ENCODE measurements at places on chromosomes 11 and 22.

DNA sequence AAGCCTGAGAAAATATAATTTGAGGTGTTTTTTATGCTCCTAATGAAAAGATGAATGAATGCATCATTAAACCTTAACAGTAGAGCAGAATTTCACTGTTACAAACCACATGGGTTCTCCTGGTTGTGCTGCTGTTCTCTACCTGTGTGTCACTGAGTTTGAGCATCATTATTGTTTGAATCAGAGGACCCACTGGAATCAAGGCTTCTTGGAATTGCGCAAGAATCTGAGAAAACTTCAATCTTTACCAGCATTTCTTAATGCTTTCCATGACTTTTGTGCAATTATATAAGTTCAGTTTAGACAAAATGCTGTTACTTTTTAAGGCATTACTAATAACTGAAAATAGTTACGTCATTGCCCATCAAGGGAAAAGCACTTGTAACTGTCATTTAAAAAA, 18.8 kb upstream of the RBX1 start:
- no peak for DNase-seq

DNA sequence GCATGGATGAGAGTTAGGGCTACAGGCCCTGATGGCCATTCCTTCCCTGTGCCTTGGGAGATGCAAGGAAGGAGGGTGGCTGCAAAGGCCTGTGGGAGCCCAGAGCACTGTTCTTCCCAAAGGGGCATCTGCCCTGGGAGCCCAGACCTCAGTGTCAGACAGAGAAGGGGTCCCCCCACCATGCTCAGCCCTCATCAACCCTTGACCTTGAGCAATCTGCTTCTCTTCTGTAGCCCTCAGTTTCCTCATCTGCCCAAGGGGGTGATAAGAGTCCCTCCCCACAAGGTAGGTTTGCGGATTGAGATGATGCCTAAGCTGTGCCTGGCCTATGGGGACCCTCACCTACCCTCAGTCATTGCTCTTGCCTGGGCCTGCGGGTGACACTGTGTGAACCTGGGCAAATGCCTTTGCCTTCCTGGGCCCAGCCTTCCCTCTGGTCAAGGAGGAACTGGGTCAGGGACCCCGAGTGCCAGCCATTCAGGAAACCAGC, 47.5 kb downstream of the IGLL5 start:
- DNase-seq = no peak

- DNase-seq = no peak
Observed at GRCh38 chr11:62999649-63000048, 14.9 kb upstream of the SLC22A6 start.

DNA sequence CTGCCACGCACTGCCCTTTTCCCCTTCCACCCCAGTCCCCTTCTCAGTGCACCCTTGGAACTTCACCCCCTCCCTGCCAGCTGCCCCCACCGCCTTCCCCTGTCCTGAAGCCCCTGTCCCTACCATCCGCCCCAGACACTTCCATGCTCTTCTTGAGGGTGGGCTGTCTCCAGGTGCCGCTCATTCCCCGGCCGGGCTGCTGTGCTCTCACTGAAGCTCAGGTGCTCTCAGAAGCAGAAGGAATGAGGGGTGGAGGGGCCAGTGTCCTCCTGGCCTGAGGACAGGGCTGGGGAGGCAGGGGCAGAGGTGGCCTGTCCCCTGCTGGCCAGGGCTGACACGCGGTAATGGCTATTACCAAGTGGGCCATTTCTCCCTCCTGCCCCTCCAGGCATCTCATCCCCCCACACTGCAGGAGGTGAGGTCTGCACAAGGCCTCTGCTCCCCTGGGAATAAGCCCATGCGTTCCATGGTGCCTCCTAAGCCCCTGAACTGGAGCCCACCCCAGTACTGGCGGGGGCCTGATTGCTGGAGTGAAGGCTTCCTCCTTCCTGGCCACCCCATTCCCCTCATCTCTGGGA, 6.6 kb upstream of the BID start:
- no peak for DNase-seq

DNA sequence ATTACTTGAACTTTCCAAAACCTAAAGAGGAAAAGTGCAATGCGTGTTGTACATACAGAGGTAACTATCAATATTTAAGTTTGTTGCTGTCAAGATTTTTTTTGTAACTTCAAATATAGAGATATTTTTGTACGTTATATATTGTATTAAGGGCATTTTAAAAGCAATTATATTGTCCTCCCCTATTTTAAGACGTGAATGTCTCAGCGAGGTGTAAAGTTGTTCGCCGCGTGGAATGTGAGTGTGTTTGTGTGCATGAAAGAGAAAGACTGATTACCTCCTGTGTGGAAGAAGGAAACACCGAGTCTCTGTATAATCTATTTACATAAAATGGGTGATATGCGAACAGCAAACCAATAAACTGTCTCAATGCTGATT, 2.1 kb downstream of the ADM start:
- DNase-seq = no peak

DNA sequence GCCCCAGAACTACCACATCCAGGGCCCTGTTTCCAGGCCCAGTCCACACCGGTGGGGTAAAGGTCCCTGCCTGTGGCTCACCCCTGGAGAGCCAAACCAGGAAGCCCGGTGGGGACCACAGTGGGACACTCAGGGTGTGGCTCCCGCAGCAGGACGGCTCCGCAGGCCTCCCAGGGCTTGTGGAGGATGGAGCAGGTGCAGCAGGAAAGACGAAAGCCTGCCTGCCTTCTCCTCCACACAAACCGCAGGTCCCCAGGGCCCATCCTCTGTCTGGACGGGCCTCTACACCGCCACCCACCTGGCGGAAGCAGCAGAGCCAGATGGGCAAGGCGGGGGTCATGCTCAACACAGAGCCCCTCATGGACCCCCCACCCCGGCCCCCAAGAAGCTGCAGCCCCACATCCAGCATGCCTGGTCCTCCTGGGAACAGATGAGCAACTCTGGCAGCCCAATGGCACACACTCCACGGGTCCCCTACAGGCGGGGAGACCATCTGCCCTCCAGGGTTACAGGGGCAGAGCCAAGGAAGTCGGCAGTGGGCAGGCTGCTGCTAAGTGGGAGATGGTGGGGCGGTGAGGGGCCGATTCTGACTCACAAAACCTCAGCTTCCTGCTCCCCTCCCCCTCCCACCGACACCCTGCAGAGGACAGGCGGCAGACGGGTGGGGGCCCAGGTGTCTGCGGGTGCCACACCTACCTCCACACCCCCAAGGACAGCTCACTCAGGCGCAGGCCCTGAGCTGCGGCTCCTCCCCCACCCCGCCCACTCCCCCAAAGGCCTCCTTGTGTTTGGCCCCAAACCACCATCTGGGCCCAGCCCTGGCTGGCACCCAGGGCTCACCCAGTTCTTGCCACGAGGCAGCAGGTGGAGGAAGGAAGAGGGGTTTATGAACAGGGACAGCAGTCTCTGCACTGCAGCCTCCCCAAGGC, 5.2 kb downstream of the SBF1 start:
- DNase-seq = peak; percentile 99

GRCh38 chr11:97336064-97336463, 946.3 kb downstream of the JRKL start:
- no peak for DNase-seq

DNA sequence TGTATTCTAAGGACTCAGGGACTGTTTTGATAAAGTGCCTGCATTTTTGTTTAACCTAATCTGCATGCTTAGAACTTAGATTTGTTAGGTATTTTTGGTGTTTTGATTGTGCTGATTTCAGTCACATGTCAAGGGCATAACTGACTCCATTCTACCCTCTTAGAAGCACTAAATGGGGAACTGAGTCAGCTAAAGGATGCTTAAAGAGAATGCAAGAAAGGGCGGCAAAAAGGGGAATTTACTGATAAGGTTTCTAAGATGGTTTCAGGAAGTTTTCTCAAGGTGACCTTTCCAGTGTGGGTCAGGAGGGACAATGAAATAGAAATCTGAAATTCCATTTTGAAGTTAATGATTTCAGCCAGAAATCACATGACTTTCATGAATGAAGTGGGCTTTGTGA, 43.0 kb downstream of the MMP20 start:
- no peak for DNase-seq

GRCh38 chr11:71124127-71124526, 128.2 kb downstream of the SHANK2 start:
- DNase-seq = no peak

- peak; percentile 3 for DNase-seq
Observed at GRCh38 chr22:49740242-49740641, 87.4 kb downstream of the BRD1 start.

GRCh38 chr11:122793515-122793914, 44.8 kb upstream of the CRTAM start:
- DNase-seq = no peak

- no peak for DNase-seq
Observed at GRCh38 chr22:22588485-22589164, 29.6 kb upstream of the PRAME start.

DNA sequence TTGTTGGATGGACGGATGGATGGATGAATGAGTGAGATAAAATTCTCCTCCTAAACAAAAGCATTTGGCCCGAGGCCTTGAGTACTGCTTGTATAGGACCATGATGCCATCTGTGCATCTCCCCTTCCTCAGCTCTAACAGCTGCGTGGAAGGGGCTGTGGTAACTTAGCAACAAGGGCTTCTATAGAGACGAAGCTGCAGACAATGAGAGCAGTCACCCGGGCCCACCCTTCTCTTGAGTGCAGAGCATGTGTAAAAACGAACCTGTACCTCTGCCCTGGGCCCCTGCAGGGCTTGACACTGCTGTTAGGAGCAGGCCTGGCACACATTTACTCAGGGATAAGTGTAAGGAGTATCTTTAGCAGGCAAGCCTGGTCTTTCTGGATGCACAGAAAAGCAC, 391.5 kb downstream of the CADM1 start:
- no peak for DNase-seq

DNA sequence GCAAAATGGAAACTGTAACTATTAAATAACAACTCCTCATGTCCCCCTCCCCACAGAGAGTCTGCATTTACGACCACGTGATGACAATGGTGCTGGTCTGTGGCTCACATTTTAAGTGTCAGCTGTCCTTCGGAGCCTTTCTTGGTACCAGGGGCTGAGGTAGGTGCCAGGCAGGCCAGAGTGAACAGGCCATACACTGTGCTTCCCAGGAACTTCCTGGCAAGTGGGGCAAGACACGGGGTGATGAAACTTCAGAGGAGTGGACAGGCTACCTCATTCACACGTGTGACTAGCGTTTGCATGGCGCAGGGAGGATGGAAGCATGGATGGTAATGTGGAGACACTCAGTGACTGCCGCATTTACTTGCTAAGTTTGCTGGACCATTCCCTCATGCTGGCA, 10.4 kb upstream of the YPEL1 start:
- DNase-seq = no peak

- no peak for DNase-seq
Observed at GRCh38 chr22:48083502-48083901, 1321.1 kb downstream of the TBC1D22A start.

- DNase-seq = peak; percentile 47
Observed at GRCh38 chr22:20131597-20131858, at the start of gene ZDHHC8. TSS of gene ZDHHC8 (plus strand) at chr22:20131804. CDS start at chr22:20131948, 144 bp downstream.

- no peak for DNase-seq
Observed at GRCh38 chr11:59151761-59152160, 9.1 kb downstream of the FAM111A start.
